ENCODE measurements at places on chromosomes 2 and 18.

GRCh38 chr18:34623557-34623956 is 86.5 kb upstream of the DTNA start:
- DNase-seq: no peak
- peaks cover 30% of the 10 kb centered on the region for H3K4me1 ChIP-seq
- H3K27ac ChIP-seq: no peak overlapping the region
- no peaks in the 10 kb centered on the region for H3K27me3 ChIP-seq

- no peaks in the 10 kb centered on the region for H3K36me3 ChIP-seq
- no peak overlapping the region for H3K4me3 ChIP-seq
- H3K27ac ChIP-seq: no peak overlapping the region
- DNase-seq: no peak
- H3K4me1 ChIP-seq: no peaks in the 10 kb centered on the region
Observed at GRCh38 chr18:77035380-77036187, 97.0 kb downstream of the MBP start.

DNA sequence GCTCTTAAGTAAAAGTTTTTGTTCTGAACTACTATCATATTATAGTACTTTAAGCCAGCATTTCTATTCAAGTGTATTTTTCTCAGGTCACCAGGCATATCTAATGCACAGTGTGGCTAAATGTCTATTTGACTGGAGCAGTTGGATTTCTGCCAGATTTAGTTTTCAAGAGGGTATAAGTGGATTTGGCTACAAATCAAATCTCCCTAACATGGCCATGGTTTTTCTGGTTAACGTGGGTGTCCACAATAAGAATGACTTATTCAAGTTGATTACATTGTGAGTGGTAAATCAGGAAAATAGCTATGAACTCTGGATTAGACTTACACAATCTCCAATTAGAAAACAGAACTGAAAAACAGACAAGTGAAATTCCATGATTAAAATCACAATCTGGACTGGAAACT is 5.7 kb upstream of the CHN1 start:
- no peak for DNase-seq
- no peaks in the 10 kb centered on the region for H3K27me3 ChIP-seq
- H3K4me1 ChIP-seq: no peaks in the 10 kb centered on the region
- H3K36me3 ChIP-seq: no peaks in the 10 kb centered on the region
- no peak overlapping the region for H3K4me3 ChIP-seq

DNA sequence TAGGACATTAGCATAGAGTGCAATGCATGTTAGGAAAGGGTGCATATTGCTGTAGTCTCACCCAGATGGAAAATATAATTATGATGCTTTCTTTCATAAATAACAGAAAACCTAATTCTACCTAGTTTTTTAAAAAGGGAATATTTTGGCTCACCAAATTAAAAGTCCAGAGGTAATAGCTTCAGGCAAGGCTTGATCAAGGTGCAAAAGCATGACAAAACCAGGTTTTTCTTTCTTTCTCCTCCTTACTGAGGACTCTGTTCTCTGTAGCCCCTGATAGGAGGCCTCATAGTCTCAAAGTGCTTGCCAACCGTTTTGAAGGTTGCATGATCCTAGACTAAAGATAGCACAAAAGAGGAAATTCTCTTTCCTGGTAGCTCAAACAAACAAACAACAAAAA is 349.9 kb downstream of the CTNNA2 start:
- no peak overlapping the region for H3K4me3 ChIP-seq
- H3K4me1 ChIP-seq: no peaks in the 10 kb centered on the region
- no peaks in the 10 kb centered on the region for H3K36me3 ChIP-seq
- DNase-seq: no peak

- no peaks in the 10 kb centered on the region for H3K36me3 ChIP-seq
- H3K4me3 ChIP-seq: no peak overlapping the region
- DNase-seq: no peak
Observed at GRCh38 chr2:158772306-158773078, 22.6 kb upstream of the DAPL1 start.

DNA sequence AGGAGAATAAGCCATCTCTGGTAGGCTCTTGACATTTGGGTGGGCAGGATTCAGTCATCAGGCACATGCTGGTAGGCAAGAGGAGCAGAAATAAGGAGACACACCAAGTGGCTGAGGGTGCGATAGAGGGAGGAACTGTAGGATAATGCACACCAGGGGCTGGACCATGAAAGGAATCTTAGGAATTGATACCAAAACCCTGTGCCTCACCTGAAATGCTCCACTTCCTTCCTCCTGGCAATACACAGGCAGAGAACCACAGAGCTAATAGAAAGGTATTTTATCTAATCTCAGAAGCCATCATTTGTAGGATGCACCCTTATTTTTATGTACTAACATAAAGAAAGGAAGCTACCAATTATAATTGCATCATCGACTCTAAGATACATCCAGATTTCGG is 4.4 kb upstream of the CYP1B1 start:
- no peak overlapping the region for H3K27ac ChIP-seq
- H3K36me3 ChIP-seq: no peaks in the 10 kb centered on the region
- H3K27me3 ChIP-seq: peaks cover 18% of the 10 kb centered on the region

- H3K4me1 ChIP-seq: no peaks in the 10 kb centered on the region
- DNase-seq: no peak
- no peaks in the 10 kb centered on the region for H3K27me3 ChIP-seq
Observed at GRCh38 chr2:207363761-207364290, 165.9 kb upstream of the CREB1 start.

GRCh38 chr18:5107988-5108387 is 89.1 kb downstream of the AKAIN1 start:
- no peaks in the 10 kb centered on the region for H3K36me3 ChIP-seq
- no peak overlapping the region for H3K4me3 ChIP-seq
- H3K27ac ChIP-seq: no peak overlapping the region
- DNase-seq: no peak

DNA sequence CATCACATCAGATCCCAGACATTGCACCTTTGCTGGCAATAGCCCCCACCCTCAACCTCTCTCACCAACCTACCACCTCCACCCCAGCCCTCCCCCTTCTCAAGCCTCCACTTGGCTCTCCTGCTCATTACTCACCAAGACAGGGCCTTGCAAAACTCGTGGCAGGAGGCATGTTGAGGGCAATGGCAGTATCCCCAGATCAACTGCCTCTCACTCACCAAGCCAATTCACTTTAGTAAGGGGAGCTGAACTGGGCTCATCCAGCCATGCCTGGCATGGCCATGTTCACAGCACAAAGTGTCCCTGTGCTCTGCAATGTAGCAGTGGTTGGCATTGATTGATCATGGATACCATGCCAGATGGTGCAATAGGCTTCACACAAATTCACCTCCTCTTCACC is 46.3 kb upstream of the TEX51 start:
- no peaks in the 10 kb centered on the region for H3K36me3 ChIP-seq
- H3K27me3 ChIP-seq: no peaks in the 10 kb centered on the region
- no peaks in the 10 kb centered on the region for H3K4me1 ChIP-seq
- DNase-seq: no peak

DNA sequence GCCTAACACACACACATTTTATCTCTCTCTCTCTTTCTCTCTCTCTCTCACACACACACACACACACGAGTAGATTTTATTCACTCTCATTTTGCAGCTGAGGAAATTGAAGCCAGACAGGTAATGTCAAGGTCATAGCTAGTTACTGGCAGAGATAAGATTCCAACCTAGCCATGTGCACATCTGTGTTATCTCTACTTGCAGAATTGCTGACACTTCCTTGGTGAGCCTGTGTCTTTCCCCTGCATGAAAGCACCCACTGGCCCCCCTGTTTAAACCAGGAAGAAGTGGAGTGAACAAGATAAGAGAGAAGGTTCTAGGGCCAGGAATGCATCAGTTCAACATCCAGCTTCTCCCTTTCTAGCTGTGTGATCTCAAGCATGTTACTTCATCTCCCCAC is 423.7 kb downstream of the TXNL1 start:
- no peak overlapping the region for H3K4me3 ChIP-seq
- no peaks in the 10 kb centered on the region for H3K36me3 ChIP-seq
- H3K4me1 ChIP-seq: no peaks in the 10 kb centered on the region

Measured in tibial artery (tissue), 4 donors.